ENCODE measurements at places on chromosomes 2 and 18.

DNA sequence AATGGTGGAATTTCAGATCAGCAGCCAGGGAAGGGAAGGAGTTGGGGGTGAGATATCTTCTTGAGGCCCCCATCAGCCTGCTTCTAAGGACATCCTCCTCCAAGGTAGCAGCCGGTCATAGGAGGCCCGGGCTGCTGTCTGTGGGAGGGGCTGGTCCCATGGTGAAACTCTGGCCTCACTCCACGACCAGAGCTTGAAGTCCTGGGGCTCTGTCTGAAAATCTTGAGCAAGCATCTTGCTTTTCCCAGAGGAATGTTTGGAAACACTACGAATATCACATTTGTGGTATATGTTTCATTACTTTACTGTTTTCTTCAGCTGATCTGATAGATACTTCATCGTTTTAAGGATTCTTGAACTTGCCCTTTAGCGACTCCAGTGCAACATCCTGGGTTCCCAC, 103.7 kb downstream of the CTAGE1 start:
- no peak for DNase-seq

DNA sequence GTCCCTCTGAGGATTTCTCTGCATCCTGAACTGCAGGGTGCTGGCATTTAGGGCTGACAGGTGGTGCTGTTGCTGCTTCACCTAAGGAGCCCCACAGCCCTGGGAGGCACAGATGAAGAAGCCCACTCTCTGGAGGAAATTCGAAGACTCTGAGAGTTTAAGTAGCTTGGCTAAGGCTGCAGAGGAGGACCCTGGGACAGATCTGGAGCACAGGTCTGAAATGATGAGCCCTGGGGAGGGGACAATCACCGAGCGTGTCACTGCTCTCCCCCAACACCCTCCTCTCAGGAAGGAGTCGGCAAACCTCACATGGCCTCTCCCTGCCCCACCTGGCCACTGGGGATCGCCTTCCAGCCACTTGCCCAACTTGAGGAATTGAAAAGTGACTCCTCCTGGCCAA, 18.6 kb downstream of the CYP27C1 start:
- DNase-seq, result no peak

DNA sequence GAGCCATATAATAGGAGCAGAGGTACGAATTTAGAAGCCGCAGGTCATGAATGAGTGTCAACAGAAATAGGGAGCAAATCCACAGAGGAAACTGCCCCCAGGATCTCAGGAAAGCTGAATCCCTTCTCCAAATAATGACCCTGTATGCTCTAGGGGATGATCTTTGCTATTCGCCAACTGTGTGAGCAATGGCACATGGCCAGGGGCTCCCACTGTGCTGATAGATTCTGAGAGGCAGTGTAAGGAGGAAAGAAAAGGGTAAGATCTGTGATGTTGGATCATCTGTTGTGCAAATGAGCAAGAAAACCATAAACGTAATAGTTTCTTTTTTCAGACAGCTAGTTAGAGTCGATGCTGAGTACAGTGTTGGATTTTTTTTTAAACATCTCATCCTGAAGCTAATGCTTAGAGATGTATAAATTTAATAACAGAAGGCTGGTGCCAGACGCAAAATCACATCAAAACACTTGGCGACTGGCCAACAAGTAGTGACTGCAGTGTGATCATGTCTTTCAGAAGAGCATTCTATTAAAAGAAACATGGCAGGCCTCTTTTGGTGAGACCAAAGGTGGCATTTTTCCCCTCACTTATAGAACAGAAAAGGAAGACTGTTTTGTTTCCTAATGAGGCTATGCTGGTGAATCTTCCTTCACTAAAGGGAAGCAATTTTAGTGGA, 77.4 kb downstream of the ABCA12 start:
- DNase-seq, result no peak

DNA sequence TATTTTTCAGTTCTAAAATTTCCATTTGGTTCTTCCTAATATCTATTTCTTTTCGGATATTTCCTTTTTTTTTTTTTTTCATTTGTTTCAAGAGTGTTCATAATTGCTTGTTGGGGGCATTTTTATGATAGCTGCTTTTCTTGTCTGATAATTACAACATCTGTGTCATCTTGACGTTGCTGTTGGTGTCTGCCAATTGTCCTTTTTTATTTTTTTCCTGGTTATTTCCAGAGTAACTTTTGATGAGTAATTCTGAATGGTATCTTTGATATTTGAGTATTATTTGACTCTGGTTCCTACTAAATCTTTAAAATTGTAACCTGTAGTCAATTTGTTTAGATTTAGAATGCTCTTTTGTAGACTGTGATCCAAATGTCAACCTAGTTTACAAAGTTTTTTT, 51.3 kb upstream of the CHRNA1 start:
- no peak for DNase-seq

GRCh38 chr2:120803764-120804335, 68.2 kb downstream of the GLI2 start:
- DNase-seq, result no peak

GRCh38 chr2:181683518-181684453, 3.5 kb upstream of the NEUROD1 start:
- no peak for DNase-seq

DNA sequence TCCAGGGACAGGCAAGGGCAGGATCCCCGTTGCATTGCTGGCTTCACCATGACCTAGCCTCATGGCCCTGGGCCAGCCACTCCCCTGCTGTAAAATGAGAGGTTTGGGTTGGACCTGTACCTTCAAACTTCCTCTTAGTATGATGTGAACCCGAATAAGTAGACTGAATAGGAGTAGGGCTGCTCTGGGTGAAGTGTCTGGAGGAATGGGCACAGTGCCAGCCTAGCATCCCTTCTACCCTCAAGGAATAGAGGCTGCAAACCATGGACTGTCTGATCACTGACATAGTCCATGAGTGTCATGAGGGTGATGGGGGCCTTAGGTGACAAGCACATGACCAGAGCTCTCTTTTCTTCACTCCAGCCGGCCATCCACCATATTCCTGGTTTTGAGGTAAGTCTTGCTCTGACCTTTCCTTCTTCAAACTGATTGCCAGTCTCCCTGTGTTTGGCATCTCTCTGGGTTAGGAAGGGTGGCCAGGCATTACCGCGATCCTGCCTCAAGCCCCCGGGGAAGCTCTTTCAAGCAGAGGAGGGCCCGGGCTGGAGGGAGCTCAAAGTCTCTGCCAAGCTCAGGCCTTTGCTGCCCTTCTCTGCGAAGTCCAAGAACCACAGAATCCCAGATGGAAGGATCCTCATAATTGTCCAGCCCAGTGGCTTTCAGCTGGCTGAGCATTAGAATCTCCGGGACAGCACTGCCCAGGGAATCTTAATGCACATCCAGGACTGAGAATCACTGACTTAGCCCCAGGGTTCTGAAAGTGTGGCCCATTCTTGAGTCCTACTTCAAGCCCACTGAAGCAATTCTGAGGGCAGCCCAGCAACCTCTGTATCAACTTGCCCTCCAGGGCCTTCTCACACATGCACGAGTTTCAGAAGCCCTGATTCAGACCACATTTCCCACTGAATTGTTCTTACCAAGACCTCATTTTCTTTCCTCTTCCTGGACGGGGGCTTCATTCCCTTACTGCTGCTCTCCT, 148.1 kb downstream of the DYSF start:
- no peak for DNase-seq

DNA sequence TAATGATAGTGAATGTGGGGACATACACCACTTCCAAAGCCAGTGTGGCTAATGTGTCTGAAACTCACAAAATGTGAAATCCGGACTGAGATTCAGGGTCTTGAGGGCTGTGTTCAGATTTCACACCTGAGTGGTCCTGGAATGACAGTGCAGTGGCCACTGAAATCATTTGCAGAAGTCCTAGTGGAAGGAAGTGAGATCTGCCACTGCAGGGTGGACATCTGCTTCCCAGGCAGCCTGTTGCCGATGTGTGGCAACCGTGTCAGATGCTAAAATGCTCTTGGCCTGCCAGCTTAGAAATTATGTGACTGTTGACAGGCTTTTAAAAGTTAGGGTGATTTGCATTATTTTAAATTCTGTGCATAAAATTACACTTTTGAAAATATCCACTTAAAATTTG, 77.8 kb upstream of the TMEM200C start:
- DNase-seq, result no peak

DNA sequence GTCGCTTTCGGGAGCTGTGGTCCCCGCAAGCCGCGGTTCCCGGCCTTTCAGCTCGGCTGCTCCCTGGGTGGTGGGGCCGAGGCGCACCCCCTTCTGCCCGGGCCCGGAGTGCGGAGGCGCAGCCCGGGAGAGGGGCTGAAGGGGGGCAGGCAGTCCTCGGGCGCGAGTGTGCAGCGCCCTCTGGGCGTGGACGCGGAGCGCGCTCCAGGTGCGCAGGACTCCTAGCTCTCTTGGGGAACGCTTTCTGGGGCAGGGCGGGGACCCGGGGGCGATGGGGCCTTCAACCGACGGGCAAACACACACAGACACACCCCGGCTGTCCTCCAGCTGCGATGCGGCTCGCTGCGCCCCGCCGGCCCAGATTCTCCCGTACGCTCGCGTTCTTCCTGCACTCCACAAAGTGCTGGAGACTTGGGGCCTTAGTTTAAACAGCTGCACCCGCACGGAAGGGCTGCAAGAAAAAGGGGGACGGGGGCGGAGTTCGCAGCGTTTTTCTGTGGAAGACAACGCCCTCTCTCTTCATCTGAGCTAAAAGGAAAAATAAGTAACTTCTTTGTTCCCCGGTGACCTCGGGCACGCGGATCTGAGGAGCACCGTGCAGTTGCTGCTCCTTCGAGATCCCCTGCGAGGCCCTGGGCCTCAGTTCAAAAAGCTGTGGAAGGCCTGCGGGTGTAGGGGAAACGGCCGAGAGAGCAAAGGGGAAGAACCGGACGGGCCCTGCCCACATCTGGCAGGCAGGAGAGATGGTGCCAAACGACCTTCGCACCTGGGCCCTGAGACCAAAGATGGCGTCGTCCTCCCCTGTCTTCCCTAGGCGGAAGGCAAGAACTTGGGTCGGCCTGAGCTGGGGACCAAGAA, 593 bp upstream of the SDC1 start:
- DNase-seq, result peak; percentile 63

DNA sequence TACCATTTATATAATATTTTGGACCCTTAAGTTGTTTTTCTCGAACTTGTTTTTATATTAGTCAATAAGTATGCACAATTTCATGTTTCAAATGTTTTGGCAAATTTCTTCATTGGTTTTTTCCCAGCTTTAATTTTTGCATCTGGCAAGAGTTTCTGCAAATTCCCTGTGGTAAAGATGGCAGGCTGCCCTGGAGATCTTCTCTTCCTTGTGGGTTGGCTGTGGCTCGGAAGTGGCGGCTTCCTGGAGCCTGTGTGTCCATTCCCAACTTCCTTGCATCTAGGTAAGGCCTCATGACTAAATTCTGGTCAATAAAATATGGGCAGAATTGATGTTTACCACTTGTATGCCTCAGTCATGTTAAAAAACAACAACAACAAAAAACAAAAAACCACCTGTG, 818.6 kb downstream of the EPHA4 start:
- DNase-seq, result no peak

DNA sequence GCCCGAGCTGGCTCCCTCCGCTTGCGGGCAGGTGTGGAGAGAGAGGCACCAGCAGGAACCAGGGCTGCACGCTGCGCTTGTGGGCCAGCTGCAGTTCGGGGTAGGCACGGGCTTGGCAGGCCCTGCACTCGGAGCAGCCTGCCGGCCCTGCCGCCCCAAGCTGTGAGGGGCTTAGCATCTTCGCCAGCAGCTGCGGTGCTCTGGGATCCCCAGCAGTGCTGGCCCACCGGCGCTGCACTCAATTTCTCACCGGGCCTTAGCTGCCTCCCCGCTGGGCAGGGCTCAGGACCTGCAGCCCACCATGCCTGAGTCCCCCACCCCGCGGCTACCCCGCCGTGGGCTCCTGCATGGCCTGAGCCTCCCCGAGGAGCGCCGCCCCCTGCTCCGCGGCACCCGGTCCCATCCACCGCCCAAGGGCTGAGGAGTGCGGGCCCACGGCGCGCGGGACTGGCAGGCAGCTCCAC, 434.4 kb upstream of the RGPD4 start:
- DNase-seq, result no peak

DNA sequence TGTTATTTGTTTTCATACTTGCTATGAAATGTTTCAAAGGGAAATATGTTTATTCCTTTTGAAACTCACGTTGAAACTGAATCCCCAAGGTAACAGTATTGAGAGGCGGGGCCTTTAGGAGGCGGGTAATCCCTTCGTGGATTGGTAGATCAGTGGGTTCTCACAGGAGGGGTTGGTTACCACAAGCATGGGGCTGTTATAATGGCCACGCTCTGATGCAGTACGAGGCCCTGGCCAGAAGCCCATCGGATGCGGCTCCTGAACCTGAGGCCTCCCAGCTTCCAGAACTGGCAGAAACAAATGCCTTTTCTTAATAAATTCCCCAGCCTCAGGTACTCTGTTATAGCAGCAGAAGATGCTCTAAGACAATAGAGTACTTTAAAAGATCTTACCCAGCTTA, 135.7 kb downstream of the ASB1 start:
- DNase-seq, result no peak

DNA sequence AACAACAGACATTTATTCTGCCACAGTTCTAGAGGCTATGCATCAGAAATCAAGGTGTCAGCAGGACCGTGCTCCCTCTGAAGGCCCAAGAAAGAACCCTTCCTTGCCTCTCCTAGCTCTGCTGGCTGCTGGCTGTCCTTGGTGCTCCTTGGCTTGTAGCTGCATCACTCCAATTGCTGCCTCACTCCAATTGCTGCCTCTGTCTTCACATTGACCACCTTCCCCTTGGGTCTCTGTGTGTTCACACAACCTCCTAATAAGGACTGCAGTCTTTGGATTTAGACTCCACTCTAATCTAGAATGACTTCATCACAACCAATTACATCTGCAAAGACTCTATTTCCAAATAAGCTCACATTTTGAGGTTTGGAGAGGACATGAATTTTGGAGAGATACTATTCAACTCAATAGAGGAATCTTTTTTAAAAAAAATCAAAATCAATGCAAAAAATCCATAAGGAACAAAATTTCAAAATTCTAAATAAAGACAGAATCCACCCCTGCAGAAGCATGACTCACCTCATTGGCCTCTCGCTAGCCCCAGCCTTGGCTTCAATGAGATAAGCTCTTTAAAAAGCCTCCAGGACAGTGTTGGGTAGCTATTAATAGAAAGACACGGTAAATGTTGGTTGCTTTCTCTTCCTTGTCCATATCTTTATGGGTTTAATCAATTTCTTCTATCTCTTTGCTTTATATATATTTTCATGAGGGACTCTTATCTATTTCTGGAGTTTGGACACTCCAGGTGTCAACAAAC, 267.6 kb upstream of the MGAT5 start:
- no peak for DNase-seq

- DNase-seq, result no peak
Observed at GRCh38 chr2:262117-262516, 1.7 kb downstream of the SH3YL1 start.

GRCh38 chr18:74171910-74172606, 23.7 kb downstream of the TIMM21 start:
- no peak for DNase-seq

Measured in dermis blood vessel endothelial cell (primary cell).